ENCODE measurements at places on chromosomes 2 and 18.

GRCh38 chr2:78417355-78417754 lies 608.1 kb upstream of the REG3G start:
- no peak for DNase-seq

DNA sequence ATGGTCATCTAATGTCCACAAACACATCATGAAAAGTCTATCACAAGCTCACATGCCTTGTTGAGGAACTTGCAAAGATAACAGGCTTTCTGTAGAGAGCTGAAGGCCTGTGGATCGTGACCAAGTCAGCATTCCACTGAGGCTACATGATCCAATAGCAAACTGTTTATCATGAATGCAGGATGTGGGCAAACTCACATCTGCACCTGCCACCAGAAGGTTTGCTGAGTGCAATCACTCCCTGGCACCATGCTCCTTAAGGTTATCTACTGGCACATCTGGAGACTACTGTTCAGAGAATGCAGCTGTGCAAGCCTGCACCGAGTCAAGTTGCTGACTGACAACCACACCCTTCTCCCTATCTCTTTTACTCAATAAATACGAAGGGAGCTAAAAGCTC lies 67.3 kb upstream of the ACAA2 start:
- DNase-seq: no peak

GRCh38 chr2:176447616-176448015 lies 178.4 kb downstream of the MTX2 start:
- no peak for DNase-seq

DNA sequence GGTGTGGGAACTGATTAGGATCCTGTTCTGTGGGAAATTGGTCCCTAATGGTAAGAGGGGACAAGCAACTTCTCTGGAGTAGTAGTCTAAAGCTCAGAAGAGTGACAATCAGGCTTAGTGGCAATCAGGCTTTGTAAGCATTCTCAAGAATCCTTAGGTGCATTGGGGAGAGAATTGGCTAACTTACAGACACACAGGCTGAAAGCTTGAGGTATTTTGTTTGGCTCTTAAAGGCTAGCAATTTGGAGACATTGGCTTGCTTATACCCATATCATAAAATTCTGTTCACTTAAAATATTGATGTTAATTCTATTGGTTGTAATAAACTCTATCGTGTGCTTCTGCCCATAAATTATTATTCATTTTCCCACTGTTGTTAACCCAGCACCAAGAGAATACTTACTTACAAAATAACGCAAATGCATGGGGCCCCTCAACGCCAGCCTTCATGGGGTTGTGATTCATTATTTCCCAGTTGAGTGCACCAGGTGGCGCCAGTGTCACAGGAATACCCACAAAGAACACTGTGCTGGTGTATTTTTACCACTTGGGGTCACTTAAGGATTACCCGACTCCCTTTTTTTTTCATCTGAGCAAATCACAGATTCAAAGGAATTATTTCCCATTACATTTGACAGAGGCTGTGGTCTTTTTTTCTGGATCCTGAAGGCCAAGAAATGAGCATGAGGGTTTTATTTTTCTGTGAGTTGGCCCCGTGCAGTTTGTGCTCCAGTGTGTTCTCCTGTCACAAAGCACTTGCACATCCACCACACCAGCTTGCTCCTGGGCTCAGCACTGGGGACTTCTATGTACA lies 45.5 kb downstream of the DDX1 start:
- peak; percentile 56 for DNase-seq

DNA sequence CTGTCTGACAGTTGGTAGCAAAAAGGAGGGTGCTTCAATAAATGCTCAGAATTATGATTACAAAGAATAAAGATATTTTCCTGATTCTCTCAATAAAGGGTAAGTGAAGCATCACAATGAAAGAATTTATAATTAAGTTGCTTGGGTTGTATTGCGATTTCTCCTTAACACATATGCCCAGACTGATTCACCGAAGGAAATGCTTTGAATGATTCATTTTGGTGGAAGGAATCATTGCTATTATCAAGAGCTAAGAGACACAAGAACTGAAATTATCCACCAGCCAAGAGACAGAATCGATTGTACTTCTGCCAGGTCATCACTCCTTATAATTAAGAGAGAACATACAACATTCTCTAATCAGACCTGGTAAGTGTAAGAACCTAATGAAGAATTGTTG lies 301.4 kb downstream of the NR4A2 start:
- DNase-seq: no peak

DNA sequence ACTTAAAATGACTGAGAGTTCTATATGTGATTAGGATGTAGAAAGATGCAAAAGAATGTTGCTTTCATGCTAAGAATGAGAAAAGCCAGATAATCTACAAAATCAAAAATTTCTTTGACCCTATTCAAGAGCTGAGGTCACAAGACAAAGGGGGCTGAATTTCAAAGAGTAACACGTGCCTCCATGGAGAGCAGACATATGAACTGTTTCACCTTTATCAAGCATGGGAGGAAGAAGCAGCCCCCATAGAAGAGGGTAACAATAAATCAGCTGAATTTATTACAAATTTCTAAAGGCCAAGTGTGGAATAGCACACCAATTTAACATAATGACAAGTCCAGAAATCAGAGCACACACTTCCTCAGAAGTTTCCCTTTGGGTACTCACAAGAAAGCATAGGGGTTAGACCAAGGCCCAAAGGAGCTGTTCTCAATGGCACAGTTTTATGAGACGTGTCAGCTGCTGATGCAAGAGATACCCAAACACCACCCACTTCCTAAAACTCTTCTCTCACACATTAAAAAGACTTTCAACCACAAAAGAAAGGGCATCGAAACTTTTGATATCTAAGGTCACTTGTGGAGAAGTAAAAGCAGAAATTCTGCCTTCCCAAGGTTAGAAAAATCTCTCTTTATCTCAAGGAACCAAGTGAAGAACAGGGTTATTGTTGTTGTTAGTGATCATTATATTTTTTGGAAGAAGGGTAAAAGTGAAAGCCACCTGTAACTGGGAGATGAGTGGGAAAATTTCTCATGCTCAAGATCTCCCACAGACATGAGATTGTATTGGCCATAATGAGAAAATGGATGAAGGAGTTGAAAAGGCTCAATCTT lies 950.1 kb downstream of the TRIB2 start:
- DNase-seq: no peak

GRCh38 chr2:39849982-39850526 lies 71.0 kb upstream of the THUMPD2 start:
- no peak for DNase-seq

DNA sequence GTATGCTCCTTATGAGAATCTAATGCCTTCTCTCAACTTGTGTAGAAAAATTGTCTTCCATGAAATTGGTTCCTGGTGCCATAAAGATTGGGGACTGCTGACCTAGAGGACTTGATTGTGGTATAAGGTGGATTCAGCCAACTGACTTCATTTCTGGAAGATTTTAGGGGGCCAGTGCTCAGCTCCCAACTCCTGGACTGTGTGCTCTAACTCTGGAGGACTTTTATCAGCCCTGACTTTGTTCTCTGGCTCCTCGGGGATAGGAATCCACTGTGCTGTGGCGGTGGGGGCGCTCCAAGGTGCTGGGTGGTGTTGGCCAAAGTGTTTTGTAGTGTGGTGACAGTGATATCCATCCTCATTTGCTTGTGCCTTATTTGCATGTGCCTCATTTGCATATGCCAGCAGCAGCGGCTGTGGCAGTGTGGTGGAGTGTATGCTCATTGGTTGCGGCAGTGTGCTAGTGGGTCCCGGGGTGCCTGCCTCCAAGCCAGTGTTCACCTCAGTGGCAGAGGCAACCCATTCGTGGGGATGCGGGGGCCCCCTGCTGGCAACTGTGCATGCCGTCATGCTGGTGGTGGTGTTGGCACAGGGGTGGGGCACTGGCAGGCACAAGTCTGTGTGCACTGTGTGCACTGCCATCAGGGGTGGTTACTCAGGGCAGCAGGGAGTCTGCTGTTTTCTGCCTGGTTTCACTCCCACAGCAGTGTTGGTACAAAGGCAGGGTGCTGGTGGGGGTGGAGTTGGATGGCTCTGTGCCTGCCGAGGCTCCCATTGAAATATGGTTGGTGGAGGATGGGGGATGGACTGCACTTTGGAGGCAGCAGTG lies 19.6 kb downstream of the EHBP1 start:
- peak; percentile 23 for DNase-seq
